ENCODE measurements at places on chromosomes 1 and 21.

GRCh38 chr1:76891931-76892622 is 24.8 kb downstream of the ST6GALNAC5 start:
- DNase-seq = no peak

- no peak for DNase-seq
Observed at GRCh38 chr1:214321705-214322453, 40.9 kb downstream of the SMYD2 start.

DNA sequence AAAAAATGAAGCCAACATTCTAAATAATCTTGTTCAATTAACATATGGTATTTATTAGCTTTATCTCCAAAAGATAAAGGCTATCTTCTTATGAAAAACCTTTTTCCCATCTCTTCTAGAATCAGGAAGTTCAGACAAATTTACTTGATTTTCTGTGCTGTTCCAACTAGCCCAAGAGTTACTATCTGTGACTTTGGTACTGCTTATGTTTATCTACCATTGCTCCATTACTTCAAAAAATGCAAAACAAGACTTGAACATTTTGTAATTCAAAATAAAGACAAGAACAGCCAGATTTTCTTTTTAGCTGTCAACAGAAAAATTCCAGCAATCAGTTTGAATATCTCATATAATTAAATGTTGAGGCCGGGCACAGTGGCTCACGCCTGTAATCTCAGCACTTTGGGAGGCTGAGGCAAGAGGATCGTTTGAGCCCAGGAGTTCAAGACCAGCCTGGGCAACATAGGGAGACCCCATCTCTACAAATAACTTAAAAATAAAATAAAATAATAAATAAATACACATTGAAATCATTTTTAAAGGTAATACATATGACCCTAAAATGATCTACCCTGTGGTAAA is 188.5 kb downstream of the LTN1 start:
- DNase-seq = no peak

DNA sequence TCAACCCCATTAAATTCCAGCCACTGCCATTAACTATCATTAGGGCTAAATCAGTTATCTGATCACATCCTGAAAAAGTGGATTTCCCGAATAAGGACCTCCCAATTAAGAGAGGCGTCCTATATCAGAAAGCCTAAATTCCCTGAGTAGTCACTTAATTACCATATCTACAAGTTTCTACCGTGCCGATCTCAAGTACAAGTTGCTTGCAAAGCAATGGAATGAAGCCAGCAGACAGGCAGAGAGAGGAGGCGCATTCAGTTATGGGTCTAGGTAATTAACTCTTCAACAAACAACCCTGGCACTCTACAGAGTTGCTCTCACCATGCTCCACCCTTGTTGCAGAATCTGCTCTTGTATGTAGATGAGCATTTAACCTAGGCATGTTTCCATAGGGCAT is 494.6 kb upstream of the RUNX1 start:
- DNase-seq = no peak

- no peak for DNase-seq
Observed at GRCh38 chr1:50930965-50931737, 28.9 kb downstream of the FAF1 start.

GRCh38 chr1:8821084-8821483 is 3.6 kb upstream of the RERE start:
- DNase-seq = no peak

DNA sequence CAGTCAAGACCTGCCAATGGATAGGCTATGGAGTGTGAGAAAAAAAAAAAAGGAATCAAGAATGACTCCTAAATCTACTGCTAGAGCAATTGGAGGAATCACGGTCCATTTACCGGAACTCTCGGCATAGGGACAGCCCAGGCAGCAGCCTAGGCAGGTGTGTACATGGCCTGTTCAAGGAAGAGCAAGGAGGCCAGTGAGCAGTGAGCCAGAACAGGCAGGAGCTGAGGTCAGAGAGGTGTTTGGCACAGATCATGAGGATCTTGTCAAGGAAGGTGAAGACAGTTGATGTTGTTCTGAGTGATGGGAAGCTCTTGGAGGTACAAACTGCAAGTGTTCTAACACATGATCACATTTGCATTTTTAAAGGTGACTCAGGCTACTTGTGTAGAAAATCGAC is 40.6 kb upstream of the HHAT start:
- DNase-seq = no peak

DNA sequence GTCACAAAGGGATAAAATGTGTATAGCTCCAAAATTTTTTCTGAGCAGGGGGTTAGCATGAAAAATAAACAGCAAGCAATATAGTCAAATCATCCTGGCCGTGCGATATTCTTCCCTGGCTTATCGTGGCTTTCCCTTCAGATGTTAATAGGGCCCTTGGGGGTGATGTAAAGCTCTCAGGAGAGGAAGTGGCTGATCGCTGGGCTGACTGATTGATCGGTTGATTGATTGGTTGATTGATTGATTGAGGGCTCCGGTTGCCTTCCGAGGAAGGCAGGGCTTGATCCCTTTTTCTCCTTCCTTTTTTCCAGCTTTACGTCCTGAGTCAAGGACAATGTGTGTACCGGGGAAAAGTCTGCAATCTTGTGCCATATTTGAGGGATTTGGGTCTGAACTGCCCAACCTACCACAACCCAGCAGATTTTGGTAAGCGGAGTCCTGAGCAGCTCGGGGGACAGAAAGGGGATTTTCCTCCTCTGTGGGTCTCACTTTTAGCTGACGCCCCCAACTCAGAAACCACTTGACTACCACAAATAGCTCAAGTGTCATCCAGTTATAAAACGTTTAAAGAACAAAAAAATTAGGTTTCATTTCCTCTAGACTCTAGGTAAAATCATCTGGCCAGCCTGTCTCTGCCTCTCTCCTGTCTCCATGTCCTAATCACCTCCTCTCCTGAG is 29.5 kb downstream of the TFF3 start:
- DNase-seq = no peak

GRCh38 chr1:228321435-228321834 is 85.2 kb downstream of the TRIM11 start:
- no peak for DNase-seq

DNA sequence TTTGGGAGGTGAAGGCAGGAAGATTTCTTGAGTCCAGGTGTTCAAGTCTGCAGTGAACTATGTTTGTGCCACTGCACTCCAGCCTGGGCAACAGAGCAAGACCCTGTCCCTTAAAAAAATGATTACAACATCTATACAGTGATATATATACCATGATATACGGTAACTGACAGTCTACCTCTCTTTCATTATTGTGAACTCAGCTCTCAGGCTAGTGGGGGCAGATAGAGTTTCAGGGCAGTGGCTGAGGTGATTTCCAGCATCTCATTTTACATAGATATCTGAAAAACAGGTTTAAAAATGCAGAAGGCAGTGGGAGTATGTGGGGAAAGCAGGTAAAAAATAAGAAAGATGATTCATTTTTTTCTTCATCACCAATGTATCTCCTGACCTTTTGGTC is 8.1 kb upstream of the NTNG1 start:
- no peak for DNase-seq

DNA sequence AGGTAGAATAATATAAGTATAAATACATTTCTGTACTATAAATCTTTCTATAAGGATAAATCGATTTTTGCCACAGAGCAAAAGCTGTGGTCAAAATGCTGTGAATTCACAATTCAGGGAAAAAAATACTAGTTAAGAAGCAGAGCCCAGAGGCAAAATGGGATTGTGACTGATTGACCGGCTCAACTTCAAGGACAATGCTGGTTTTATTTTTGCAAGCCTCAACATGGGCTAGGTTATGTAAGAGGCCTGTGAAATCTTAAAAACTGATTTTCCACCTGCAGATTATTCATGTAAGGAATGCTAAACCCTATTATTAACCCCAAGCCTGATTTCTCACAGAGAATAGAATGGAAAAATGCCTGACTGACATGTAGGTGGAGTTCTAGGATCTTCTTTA is 155.1 kb downstream of the HHAT start:
- no peak for DNase-seq

DNA sequence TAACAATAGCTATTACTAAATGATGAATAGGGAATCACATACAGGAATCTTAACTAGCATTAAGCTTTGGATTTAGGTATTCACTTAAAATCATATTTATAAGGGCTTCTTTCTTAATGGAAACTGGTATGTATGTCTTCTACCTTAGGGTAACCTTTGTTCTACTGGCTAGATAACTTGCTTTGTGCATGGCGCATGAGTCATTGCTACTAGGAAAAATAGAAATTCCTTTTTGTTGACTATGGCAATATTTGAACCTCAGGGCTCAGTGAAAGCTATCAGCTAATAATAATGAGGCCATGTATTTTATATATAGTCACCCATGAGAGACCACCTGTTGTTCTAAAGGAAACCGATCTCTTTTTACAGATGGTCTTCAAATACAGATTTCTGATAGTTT is 72.5 kb downstream of the RPS6KC1 start:
- DNase-seq = no peak

GRCh38 chr1:48000883-48001282 is 3.7 kb upstream of the TRABD2B start:
- no peak for DNase-seq

GRCh38 chr1:165376041-165376810 is 19.7 kb upstream of the LMX1A start:
- DNase-seq = no peak

DNA sequence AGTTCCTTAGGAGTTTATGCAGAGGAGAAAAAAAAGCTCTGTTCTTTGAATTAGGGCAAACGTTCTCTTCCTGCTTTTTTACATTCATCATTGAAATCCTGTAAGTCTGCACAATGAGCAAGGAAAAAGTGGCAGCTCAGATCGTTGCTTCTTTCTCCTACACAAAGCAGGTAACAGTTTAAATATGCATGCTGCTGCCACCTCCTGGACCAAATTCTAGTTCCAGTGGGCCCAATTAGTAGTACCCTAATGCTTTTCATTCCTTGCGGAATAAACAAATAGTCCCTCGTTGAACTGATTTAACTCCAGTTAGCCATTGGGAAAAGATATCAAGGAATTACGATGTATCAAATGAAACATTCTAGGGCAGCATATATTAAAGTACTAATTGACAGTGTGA is 20.1 kb downstream of the YTHDF2 start:
- no peak for DNase-seq

Measured in T-helper 1 cell (primary cell).